Bladder microvascular endothelial cell (primary cell): ENCODE measurements at places on chromosomes 16 and 17. TPM values are rescaled to one million over a fixed set of nuclear protein-coding genes. Genes with fewer than 3 reads are reported as not detected.

The TRIM37 gene
- 30.4 and 65.4 TPM in 2 replicates for total RNA-seq

The HOXB6 gene
- total RNA-seq = 9.9 and 10.2 TPM in 2 replicates

The CD300LB gene
- total RNA-seq = not detected in 2 replicates

The PYDC1 gene
- total RNA-seq = not detected in 2 replicates

The CD79B gene
- total RNA-seq = 1.1 and 13.4 TPM in 2 replicates

The LDHD gene
- total RNA-seq = 0.94 and 0.97 TPM in 2 replicates

The SNAI3 gene
- total RNA-seq = 0.16 TPM in 1 of 2 replicates, not detected in the other

The NXPH3 gene
- 0.88 and 1.5 TPM in 2 replicates for total RNA-seq

The RMI2 gene
- total RNA-seq = 5.3 and 6.8 TPM in 2 replicates

The VPS35L gene
- total RNA-seq = 27.5 and 46.9 TPM in 2 replicates

The TEKT1 gene
- total RNA-seq = not detected in 2 replicates

The VKORC1 gene
- total RNA-seq = 59.1 and 60.7 TPM in 2 replicates

The NAGS gene
- total RNA-seq = 2.0 and 5.3 TPM in 2 replicates

The RNF222 gene
- under 0.01 TPM in 1 of 2 replicates, not detected in the other for total RNA-seq

The KRT32 gene
- total RNA-seq = not detected in 2 replicates

The SLC5A10 gene
- under 0.01 TPM in 1 of 2 replicates, not detected in the other for total RNA-seq

The PRPSAP2 gene
- total RNA-seq = 34.5 and 45.8 TPM in 2 replicates

The KRT17 gene
- total RNA-seq = 1.2 and 2.6 TPM in 2 replicates

The CDK5R1 gene
- 0.97 and 3.1 TPM in 2 replicates for total RNA-seq

The ALOXE3 gene
- total RNA-seq = not detected in 2 replicates
